Renal pelvis (tissue), 12 donors: ENCODE measurements at places on chromosomes 5 and 9. TPM values are rescaled to one million over a fixed set of nuclear protein-coding genes. Genes with fewer than 3 reads are reported as not detected.

Gene FOCAD
- 35.1 TPM for polyA plus RNA-seq

Gene KIF2A
- polyA plus RNA-seq, result 48.0 TPM

Gene LCN1
- polyA plus RNA-seq, result not detected

GRCh38 chr9:69949396-69949795, 94.3 kb upstream of the MAMDC2 start:
- DNase-seq, result no peak

Gene GARIN3
- not detected for polyA plus RNA-seq

DNA sequence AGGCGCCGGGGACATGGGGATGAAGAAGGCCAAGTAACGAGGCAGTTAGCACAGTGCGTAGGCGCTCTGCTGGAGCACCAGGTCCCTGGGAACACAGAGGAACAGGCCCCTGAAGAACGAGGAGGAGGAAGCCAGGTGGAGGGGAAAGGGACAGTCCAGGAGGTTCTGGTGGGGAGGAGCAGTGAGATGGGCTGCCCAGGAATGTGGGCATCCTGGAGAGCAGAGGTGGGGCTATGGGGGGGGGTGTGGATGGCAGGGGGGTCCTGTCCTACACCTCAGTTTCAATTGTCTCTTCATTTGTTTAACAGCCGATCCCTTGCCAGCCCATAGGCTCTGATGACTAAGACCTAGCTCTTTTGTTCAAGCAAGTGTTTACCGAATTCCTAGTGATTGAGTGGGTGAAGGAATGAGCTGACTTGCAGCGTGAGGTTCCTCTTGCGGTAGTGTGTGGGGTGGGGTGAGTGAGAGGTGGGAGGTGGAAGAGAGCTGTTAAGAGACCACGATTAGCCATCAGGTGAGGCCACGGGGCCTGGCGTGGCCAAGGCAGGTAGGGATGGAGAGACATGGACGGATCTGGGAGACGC, 8.4 kb upstream of the PHYHD1 start:
- no peak for DNase-seq

Gene C1QTNF3
- polyA plus RNA-seq, result 55.5 TPM

GRCh38 chr5:73263001-73263710, 90.2 kb downstream of the TMEM174 start:
- no peak for DNase-seq

Gene IFNA13
- not detected for polyA plus RNA-seq

DNA sequence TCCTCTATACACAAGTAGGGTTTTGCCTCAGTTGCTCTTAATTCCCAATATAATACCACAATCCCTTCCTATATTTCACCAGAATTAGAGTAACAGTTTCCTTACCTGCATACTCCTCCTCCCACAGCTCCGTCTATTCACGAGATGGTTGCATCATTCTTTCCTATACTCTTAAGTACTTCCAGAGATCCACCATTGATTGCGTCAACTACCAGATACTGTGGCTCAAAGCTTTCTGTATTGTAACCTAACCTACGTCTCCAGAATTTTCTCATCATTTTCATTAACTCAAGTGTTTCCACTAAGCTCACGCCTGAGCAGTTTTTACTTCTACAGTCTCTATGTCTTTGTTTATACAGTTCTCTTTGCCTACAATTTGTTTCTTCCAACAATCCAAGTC, 31.2 kb upstream of the MINAR2 start:
- no peak for DNase-seq

DNA sequence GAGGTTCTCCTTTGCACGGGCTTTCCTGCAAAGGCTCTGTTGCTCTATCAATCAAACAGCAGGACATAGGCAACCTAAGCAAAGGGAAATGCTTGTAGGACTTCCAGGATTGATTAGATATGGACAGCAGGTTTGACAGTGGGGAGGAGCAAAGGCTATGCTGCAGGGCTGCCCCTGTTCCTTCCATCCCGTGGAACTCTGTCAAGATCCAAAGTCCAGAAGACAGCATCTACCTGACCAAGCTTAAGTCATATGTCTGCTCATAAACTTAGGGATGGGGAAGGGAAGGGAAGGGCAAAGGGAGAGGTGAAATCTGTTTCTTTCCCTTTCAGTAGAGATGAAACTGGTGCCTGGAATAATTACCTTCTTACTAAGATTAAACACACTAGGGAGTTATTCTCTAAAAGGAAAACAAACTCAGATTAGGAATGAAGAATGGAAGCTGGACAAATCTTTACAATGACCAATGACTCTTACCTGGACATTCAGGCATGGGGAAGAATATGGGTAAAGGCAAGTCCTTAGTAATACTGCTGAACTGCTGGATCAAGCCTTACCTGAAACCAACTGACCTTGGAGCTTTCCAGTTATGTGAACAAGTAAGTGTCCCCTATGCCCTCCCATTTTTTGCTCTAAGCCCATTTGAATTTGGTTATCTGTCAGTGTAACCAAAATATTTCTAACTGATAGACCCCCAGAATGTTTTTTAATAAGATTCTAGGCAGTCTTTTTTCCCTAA, 8.4 kb upstream of the ACOT12 start:
- no peak for DNase-seq

DNA sequence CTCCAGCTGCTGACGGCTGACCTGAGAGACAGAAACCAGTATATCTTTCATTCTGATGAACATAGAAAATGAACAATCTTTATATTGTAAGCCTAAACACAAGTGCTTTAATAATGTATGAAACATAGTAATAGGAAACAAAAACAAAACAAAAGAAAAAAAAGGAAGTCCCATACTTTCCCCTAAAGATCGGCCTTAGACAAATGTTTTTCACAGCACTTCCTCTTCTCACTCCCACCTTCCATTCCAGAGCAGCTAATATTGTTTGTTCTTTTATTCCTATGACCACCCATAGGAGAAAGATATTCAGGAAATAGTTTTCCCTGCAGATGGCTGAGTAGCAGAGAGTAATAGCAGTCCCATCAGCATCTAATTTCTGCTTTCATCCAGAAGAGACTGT, 194.4 kb upstream of the SLC27A6 start:
- no peak for DNase-seq

GRCh38 chr9:116318468-116319374, 165.1 kb downstream of the PAPPA start:
- no peak for DNase-seq

- DNase-seq, result no peak
Observed at GRCh38 chr5:146249801-146250200, 46.4 kb downstream of the RBM27 start.

Gene SAXO1
- polyA plus RNA-seq, result 0.25 TPM

- DNase-seq, result no peak
Observed at GRCh38 chr9:97536480-97536879, 35.0 kb downstream of the TMOD1 start.

DNA sequence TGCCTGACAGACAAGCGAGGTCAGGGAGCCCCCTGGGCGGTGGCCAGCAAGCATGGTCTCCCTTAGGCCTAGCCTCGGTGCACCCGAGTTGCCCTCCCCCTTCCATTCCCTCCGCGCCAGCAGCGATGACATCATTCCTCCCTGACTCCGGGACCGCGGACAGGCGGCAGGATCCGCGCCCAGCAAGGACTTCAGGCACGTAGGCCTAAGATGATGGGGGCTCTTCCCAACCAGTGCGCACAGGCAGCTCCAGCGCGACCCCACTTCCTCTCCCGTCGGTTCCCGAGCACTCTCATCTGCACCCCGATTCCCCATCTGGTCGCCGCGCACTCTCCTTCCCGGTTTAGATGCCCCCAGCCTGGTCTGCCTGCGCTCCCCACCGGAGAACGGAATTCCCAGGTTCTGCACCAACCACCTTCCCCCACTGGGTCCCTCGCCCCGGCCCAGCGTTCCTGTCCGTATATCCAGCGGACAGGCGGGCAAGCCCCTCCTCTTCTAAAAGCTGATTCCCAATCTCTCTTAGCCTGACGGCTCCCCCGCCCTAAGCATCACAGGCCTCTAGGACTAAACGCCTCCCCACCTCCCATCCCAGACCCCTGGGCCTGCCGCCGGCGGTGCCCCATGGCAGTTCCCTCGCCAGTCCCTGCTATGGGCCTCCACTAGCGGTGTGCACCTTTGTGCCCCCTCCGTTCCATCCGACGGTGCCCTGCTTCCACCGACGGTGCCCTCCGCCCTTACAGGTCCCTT, 931 bp downstream of the FAM219A start:
- DNase-seq, result peak; percentile 62

DNA sequence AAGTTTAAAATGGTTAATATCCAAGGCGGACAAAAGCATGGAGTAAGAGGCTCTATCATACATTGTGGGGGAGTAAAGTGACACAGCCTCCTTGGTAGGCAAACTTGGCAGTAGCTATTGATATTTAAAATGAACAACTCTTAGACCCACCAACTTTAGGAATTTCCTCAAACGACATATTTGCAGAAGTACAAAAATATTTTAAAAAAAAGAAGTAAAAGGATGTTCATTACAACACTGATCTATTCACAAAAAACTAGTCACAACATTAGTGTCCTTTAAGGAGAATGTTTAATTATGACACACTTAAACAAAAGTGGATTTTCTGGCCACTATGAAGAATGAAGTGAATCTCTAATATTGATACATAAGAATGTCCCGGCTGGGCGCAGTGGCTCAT, 1.7 kb downstream of the ALG2 start:
- no peak for DNase-seq

Gene SCGB3A2
- 0.48 TPM for polyA plus RNA-seq

DNA sequence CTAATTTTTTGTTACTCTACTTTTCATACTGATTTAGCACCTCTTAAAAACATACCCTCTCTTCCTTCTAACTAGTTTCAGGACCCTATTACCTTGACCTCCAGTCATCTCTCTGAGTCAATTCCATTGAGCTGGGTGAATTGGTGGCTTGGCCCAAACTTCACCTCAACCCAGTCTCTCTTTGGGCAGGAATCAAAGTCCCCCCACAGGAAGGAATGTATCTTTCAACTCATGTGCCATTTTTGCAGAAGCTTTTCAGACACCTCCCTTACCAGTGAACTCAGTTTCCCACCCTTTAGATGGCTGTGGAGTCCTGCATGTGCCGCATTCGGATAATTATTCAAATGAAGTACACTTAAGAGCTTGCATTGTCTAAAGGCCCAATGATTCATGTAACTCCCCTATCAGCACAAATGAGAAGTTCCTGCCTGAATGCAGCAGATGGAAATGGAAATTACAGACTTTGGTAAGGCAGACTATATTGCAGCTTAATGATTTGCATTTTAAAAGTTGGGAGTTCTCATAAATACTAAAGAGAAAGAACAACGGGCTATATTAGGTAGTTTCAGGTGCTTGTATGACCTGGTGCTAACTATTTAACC, 693.5 kb downstream of the PTPRD start:
- DNase-seq, result no peak

DNA sequence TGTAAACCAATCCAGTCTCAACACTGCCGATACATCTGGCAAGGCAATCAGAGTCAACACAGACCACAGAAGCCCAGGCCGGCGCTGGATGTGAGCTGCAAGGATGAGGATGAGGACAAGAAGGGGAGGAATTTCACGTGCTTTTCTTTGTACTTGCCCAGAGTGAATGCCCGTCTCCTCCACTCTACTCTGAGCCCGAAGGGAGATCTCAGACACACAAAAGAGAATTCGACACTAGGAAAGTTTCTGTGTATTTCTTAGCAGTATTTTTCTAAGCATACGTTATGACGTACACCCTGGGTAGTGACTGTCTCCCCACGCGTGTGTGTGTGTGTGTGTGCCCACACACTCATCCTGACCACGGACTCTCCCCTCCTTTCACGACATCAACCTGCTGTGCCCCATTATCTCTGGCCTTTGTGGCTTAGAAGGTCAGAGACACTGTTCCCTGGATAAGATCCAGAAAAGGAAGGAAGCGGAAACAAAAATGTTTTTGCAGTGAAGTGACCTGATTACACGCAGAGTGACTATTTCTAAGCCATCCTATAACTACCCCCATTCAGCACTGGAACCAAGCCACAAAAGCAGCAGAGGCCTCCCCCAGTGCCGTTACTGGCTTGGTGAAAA, 227.3 kb upstream of the DAPK1 start:
- DNase-seq, result peak; percentile 21

DNA sequence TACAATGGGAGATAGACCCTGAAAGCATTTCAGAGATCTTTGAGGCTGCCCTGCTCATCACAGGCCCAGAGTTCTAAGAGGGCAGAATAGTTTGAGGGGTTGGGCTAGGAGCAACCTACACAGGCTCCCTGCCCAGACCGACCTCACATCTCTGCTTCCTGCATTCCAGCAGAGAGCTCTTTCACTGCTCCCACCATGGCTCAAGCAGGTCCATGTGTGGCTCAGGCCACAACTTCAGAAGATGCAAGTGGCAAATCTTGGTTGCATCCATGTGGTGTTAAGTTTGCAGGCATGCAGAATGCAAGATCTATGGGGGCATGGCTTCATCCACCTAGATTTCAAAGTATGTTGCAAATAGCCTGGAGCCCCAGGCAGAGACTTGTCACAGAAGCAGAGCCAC, 39.0 kb downstream of the GDA start:
- no peak for DNase-seq

DNA sequence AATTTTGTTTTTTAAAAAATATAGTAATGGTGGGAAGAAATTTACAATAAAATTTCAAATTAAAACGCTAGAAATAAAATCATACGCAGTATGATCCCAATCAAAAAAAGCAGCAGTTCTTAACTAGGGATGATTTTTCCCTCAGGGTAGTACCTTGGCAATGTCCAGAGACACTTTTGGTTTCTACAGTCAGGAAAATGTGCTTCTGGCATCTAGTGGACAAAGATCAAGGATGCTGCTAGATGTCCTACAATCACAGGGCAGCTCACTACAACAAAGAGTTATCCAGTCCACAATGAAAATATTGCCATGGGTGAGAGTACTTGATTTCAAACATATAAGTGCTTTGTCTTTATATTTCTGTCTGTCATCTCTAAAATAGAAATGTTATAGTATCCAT, 400.2 kb upstream of the SGCD start:
- DNase-seq, result no peak

DNA sequence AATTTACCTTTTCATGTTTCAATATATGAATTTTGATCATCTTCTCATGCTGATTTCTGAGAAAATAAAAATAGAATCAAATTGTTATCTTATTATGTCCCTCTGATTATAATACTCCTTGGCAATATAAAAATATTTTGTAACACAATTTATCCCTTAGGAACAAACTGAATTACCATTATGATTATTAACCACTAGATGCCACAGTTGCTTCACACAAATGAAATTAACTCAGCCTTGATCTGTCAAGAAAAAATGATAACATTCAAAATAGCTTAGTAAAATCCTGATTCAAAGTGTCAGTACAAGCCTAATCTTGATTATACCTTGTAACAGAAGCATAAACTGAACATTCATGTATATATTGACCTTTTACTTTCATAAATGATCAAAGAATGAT, 4.8 kb upstream of the CHSY3 start:
- DNase-seq, result peak; percentile 4

GRCh38 chr9:87088192-87088591, 140.9 kb upstream of the GAS1 start:
- DNase-seq, result no peak

DNA sequence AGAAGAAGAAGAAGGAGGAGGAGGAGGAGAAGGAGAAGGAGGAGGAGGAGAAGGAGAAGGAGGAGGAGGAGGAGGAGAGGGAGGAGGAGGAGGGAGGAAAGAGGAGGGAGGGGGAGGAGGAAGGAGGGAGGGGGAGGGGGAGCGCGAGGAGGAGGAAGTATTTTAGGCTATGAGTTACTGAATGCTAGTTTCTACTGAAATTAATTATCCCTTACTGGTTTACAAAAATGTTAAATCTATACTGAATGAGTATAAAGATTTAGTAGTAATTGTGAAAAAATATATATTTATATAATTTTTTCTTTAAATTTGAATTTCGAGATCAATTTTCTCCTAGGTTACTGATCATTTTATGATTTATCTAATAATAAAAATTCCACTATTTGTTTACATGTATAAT, 1769.0 kb upstream of the NUDT12 start:
- DNase-seq, result no peak
